ENCODE measurements at places on chromosomes 6 and 20.

- DNase-seq = no peak
These were observed 60.4 kb upstream of the KLHL31 start for GRCh38 chr6:53725791-53726575.

DNA sequence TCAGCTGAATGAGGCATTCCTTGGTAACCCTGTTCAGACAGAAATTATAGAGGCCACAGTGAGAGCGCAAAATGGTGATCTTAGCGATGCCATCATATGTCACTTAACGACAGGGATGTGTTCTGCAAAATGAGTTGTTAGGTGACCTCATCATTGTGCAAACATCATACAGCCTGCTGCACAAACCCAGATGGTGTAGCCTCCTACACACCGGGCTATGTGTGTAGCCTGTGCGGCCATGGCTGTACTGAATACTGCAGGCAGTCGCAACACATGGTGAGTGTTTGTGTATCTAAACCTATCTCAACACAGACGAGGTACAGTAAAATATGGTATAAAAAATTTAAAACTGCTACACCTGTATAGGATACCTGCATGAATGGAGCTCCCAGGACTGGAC lies 234.1 kb upstream of the PMEPA1 start:
- no peak for DNase-seq

DNA sequence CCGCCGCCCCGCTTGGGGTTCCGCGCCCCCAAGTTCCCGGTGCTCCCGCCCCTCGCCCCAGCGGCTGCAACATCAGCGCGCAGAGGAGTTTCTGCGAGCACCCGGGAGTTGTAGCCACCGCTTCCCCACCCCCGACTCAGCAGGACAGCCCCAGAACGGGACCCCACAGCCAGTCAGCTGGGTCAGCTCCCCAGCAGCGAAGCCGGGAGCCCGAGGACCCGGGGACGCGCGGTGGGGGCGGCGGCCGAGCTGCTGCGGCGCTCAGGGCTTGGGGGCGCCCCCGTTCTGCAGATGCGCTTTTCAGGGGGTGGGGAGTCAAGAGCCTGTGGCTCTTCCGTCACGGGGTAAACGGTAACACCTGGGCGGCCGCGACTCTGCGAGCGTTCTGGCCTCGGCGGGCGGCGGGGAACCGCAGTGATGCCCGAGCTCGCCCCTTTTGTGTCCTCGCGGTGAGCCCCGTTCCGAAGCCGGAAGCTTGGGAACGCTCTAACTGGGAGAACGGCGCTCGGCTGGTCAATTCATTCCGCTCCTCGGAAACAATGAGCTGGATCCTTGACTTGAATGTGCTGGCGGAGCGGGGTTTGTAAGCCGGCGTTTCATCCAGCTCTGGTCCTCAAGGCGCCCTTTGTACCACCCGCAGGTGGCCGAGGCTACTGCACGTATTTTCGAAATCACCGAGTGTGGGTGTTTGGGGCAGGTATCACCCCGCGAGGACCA lies 774 bp downstream of the PLEKHG1 start:
- DNase-seq = no peak

- DNase-seq = no peak
These were observed 38.8 kb downstream of the HLA-F start for GRCh38 chr6:29762051-29762450.

- DNase-seq = no peak
These were observed 38.1 kb downstream of the B4GALT5 start for GRCh38 chr20:49675368-49676151.

GRCh38 chr6:138431256-138432062 lies 27.4 kb downstream of the HEBP2 start:
- no peak for DNase-seq

- DNase-seq = no peak
These were observed 309.8 kb upstream of the SUPT3H start for GRCh38 chr6:45687570-45687969.

Measured in GF-D8 (cell line).